ENCODE measurements at places on chromosomes 11 and 22.

- no peak for DNase-seq
Observed at GRCh38 chr22:40498420-40499208, 128.2 kb downstream of the SGSM3 start.

- no peak for DNase-seq
Observed at GRCh38 chr22:22835771-22836291, 51.8 kb upstream of the IGLL5 start.

- no peak for DNase-seq
Observed at GRCh38 chr11:113673550-113674396, 32.3 kb downstream of the TMPRSS5 start.

- DNase-seq = no peak
Observed at GRCh38 chr22:23233084-23233531, 52.8 kb downstream of the BCR start.

DNA sequence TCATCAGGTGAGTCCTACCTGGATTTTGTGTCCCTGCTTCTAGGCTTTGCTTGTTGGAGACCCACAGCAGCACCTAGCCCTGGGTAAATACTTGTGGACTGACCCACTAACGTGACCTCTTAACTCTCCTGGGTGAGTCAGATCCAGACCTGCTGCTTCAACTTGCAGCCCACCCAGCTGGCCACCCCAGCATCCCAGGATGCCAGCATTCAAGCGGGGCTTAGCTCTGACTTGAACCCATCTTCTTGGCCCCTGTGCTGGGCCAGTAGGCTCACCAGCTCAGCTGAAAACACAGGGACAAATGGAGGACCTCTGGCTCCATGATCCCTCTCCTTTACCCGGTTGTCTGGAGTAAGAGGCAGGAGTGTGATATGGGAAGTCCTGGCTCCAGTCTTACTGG, 33.5 kb downstream of the PARVG start:
- no peak for DNase-seq

DNA sequence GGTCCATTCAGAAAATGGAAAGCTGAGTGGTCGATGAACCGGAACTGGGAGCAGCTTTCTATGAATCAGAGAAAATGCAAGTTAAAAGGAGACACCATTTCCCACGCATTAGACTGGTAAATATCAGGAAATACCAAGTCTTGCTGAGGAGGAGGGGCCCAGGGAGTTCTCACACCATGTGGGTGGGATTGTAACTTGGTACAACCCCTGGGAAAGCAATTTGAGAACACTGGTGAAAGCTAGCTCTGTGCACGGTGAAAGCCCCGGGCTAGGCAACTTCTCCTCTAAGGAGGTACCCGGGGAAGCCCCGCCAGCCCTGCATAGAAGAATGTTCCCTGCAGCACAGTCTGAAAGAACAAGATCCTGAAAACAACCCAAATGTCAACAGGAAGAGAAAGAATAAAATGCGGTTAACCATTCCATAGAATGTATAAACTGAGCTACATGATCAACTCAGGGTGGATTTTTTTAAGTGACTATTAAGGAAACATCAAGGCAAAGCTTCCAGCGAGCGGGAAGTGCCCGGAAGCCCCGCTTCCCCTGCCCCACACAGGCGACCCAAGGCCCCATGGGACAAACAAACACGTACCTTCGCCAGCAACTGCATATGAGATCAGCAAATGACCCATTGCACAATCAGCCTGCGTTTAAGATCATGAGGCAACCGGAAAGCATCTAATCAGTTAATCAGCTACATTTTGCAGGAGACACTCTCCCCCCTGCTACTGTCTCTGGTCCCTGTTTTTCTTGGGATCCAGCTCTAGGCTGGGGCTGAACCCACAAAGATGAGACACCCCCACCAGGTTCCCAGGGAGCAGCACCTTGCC, 11.3 kb downstream of the SHANK2 start:
- DNase-seq = no peak

DNA sequence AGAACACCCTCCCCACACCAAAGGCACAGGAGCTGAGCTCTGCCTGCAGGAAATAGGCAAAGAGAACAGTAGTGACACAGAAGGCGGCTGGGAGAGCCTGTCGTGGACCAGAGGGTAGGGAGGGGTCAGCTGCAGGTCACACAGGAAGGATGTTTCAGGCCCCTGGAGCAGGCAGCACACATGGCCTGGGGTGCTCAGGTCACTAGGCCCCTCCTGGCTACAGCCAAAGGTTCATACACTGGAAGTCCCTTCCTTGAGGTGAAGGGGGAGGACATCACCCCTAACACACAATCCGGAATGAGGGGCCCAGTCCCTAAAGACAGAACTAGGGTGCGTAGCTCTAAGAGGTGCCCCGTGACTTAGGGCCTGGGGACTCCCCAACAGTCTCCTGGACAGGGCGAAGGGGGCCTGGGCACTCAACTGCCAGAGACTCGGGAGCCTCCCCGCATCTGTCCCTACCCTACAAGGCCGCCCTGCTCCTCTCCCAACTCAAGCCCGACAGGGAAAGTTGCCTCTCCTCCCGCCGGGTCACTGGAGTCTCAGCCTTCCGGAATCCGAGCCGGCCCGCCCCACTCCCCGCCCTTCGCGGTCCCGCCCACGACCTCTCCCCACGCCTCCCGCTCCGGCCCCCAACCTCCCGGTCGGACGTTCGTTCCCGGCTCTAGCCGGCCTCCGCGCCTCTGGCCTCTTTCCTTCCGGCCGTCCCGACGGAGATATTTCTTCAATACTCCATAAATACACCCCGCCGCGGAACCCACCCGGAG, at the start of gene CYB5R2:
CYB5R2 (minus strand) TSS at position 541 of the 764 bp plus-strand sequence. CDS start 675 bp downstream, outside the sequence.
- DNase-seq = peak; percentile 11

- DNase-seq = no peak
Observed at GRCh38 chr22:49543876-49544275, 283.8 kb downstream of the BRD1 start.

GRCh38 chr11:32435942-32436750, 807 bp upstream of the WT1 start:
- no peak for DNase-seq
